ENCODE measurements at places on chromosomes 11 and 22.

DNA sequence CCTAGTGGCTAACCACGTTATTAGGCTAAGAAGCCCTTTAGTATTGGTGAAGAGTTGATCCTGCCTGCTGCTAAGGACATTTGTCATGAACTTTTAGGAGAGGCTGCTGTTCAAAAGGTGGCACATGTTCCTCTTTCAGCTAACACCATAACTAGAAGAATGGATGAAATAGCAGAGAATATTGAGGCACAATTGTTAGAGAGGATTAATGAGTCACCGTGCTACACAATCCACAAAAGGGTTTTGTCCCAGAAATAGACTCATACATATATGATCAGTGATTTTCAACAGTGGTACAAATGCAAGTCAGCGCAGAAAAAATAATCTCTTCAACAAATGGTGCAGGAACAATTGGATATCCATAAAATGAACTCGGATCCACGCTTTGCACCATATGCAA is 7.0 kb upstream of the MSANTD2 start:
- no peak for DNase-seq

DNA sequence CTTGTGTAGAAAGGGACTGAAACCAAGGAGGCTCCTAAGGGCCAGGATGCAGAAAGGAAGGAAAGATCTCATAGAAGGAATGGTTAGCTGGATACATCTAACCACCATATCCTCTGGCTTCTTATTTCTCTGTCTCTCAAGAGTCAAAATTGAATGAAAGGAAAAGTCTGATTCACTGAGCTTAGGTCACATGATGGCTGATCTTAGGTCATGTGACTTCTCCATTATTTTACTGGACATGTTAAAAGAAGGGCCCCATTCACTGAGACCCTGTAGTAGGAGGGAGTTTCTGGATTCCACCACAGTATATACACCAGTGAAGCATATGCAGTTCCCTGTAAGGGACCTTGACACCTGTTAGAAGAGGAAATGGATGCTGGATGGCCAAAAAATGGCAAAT is 516.6 kb downstream of the NELL1 start:
- no peak for DNase-seq

GRCh38 chr11:44515048-44515447 is 50.4 kb upstream of the CD82 start:
- DNase-seq, result no peak

- DNase-seq, result no peak
Measured at GRCh38 chr11:81492923-81493445, 1240.7 kb downstream of the FAM181B start.

DNA sequence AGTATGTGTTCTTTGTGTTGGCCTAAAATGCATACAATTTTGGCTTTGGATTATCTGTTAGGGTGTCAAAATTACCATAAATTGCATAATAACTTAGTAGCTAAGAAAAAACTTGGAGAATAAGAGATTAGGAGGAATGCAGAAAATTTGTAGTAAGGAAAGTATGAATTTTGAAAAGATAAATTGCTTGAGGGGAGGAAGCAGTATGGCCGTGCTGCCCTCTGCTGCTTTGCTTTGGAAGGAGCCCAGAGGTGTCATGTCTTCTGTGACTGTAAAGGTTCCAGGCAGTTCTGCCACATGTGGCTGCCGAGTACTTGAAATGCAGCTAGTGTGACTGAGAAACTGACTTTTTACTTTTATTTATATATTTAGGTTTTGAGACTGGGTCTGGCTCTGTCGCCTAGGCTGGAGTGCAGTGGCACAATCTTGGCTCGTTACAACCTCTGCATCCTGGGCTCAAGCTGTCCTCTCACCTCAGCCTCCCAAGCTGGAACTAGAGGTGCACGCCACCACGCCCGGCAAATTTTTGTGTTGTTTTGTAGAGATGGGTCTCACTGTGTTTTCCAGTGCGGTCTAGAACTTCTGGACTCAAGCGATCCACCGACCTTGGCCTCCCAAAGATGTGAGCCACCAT is 1.8 kb downstream of the ADSL start:
- peak; percentile 72 for DNase-seq

DNA sequence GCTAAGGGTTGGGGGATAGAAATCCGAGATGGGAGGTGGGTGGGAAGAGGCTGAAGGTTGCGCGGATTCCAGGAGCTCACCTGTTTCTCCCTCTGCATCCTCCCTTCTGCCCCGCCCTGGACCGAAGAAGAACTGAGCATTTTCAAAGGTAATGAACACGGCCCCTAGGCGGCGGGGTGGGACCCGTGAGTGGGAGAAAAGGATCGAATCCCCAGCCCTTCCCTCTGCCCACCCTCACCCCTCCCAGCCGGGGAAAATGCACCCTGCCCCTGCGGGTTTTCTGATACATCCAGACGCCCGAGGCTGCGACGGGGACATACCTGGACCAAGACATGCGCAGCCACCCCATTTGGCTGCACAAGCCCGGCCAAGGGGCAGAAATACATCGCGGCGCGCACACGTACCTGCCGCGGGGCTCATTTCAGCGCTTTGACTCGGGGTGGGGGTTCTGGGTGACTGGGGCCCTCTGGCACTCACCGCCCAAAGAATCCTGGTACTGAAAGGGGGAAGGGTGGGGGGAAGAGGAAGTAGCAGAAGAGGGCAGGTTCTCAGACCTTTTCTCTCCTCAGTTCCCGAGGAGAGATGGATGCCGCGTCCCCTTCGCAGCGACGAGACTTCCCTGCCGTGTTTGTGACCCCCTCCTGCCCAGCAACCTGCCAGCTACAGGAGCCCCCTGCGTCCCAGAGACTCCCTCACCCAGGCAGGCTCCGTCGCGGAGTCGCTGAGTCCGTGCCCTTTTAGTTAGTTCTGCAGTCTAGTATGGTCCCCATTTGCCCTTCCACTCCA is 6.0 kb downstream of the VSIG2 start:
- peak; percentile 60 for DNase-seq

DNA sequence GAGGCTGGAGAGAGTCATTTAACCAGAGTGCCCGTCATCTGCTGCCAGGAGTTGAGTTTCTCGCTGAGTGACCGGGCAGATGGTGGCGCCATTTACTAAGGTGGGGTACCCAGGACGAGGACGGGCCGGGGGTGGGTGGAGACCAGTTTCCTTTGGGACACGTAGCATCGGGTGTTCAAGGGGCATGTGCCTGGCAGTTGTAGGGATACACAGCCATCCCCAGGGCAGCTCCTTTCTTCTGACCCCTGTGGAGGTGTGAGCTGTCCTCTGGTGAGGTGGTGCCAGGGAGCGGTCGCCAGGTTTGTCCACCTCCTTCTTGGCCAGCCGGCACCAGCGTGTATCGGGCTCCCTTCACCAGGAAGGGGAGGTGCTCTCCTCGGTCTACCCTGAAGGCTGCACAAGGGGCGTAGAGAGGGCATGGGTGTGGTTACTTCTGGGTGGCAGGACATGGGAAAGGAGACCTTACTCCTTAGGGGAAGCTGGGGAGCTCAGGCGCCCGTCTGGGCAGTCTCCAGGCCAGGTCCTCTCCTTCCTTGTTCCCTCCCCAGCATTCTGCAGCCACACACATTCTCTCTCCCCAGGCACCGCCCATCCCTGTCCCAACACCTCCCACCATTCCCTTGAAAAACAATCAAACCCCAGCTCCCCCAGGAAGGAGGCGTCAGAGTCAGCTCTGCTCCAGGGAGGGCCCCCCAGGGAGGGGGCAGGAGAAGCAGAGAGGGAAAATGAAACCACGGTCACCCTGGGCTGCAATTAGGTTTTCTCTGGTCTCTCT is 10.3 kb upstream of the MB start:
- peak; percentile 75 for DNase-seq

DNA sequence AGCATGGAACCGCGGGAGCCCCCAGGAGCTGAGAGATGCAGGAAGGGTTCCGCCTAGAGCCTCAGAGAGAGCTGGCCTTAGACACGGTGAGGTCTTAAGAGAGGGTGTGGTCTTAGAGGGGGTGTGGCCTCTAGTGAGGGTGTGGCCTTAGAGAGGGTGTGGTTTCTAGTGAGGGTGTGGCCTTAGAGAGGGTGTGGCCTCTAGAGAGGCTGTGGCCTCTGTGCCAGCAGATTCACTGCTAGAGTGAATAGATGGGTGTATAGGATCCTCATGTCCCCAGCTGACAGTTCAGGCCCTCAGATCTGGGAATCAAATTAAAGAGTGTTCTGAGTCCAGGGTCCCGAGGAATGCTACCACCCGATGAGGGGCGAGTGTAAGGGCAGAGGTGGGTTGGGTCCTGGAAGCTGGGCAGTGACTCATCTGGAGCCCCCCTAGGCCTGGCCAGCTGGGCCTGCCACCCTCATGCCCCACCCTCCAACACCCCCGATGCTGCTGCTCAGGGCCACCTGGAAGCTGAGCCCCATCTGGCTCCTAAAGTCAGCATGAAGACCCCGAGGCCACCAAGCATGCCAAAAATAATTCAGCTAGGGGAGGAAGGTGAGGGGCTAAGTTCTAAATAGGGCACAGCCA is 49.5 kb downstream of the IGF2 start:
- DNase-seq, result peak; percentile 41

GRCh38 chr11:6228520-6228919 is 5.9 kb downstream of the FHIP1B start:
- no peak for DNase-seq

- no peak for DNase-seq
Measured at GRCh38 chr22:36204632-36205015, 3.0 kb upstream of the APOL4 start.

- peak; percentile 29 for DNase-seq
Measured at GRCh38 chr11:57116654-57117053, 65.1 kb upstream of the LRRC55 start.

DNA sequence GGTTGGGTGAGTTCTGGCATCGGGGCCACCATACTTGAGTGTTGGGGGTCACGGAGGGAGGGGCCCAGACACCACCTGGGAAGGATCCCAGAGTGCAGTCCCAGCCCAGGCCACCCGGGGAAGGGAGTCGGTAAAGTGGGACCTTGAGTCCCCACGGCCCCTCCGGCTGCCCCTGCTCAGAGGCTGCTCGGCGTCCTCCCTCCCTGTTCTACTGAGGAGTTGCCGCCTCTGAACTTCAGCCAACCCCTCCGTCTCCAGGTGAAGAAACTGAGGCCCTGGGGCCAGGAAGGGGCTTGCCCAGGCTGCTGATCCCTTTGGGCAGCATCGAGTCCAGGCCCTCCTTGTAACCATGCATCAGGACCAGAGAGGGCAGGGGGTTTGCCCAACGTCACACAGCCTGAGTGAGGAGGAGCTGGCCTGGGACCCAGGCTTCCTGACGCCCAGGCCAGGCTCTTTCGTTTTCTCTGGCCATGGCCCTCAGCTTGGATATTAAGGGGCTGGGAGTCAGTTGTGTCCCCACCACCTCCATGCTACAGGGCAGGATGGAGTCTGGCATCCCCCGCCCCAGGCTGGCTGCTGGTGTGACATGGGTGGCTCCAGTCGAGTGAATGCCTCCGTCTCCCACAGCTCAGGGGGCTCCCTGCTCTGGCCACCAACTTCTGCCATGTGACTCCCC is 1.3 kb downstream of the PARVG start:
- peak; percentile 50 for DNase-seq

DNA sequence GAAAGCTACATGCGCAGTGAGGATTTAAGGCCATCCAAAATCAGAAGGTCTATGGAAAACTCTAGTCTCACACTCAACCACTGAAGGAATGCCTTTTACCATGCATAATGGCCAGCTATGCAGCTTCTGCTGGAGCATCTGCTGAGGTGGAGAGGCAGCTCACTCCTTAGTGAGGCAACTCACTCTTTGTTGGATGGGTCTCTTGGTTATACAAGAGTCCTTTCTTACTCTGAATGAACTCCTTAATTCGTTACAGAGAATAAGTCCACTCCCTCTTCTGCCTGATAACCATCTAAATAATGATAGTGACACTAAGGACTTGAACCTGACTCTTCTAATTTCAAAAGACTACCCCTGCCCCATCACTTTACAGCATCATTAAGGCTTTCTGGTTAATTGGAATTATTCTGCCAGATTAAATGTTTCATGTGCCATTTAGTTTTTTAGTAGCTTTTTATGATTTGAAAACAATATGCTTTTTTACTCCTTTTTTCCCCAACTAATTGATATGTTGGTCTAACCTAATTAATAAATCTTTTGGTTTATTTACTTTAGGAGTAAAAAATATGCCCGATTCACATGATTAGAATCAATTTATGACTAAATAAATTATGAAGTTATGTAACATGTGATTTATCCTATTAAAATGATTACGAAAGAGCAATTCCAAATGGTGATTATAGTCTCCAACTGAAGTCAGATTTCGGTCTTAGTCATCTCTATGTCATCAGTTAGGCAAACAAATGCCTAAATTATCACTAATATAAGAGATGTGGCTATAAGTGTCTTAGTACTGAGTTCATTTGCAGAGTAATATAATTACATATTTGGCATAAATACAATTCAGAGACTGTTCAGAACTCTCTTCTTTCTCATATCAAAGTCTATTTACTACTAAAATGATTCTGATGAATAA is 286.7 kb upstream of the CCDC90B start:
- DNase-seq, result no peak

- no peak for DNase-seq
Measured at GRCh38 chr11:119489087-119489486, 66.1 kb upstream of the THY1 start.

- DNase-seq, result no peak
Measured at GRCh38 chr11:29616611-29617010, 400.2 kb downstream of the KCNA4 start.

DNA sequence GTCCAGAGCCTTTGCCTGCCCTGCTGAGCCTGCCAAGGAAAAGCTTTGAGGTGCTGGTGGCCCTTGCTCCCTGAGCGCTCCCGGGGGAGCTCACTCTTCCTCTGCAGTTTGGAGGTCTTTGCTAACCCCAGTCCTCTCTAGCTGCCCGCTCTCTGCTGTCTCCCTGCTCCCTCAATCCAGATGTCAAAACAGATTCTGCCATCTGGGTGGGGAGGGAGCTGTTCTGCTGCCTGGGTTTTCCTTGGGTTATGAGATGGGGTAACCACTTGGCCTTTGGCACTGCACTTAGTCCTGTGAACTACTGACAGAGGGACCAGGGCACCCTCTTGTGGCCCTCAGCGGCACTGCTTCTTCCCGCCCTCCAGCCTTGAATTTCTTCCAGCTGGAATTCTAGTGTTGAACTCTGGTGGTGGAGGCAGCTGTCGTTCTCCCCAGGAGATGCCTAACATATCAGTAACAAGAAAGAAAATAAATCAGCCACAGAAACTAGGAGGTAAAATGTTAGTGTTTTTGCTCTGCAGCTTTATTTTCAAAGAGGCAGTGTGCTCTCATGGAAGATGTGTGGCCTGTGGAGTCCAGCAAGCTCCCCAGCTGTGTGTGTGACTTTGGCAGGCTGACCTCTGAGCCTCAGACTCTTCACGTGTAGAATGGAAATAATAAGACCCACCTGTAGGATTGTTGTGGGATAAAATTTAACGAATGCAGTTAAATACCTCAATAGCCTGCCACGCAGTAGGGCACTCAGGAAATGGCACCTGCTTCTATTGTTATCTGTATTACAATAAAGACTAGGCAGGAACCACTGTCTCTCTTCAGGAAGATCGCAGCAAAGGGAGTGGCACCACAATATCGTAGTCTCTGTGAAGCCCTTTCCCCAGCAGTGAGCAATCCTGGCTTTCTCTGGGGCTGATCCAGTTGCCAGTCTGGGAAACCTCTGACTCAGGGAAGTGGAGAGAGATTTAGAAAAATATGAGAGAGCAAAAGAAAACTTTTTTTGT is 23.4 kb downstream of the ARFGAP2 start:
- peak; percentile 71 for DNase-seq

DNA sequence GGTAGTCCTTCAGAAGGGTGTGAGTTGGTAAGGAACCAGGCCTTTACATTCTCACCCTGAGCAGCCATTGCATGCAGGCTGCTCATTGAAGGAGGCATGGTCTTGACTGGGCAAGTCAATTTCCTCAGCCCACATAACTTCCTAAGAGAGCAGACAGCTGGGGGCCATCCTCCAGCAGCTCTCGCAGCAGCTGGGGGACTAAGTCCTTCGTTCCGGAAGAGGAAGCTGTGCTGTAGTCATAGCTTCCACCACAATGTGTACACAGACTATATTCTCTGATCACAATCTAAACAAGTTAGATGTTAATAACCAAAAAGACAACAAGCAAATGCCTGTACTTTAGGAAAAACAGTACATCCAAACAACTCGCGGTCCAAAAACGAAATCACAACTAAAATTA is 30.1 kb upstream of the MPPED1 start:
- DNase-seq, result no peak

Data from stimulated activated CD4-positive, alpha-beta T cell treated with anti-CD3 and anti-CD28 coated beads, Interleukin-15, amount 100 ng/mL, for 24 hours (primary cell).